ENCODE measurements at places on chromosomes 4 and X.

DNA sequence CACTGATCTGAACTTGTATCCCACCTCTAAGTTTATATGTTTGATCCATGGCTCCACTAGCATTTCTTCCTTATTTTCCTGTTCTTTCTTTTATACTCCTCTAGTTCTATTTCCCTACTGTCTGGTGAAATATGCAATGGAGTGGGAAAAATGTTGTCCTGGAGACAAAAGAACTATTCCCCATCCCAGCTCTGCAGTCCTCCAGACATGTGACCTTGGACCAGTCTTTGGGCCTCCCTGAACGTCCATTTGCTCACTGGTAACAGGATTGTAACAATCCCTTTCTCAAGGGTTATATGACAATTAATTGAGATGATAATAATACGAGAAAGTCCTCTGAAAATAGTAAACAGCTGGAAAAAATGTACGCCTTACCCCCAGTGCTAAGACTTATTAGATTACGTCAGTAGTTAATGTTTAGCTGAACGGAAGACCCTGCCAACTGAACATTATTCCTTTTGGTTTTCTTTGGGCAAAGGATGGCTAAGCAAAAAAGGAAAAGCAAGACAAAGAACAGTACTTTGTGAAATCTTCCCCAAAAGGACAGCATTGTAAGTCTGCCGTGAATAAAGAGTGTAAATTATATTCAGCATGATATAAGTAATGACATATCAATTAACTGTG, 302.3 kb upstream of the PPARGC1A start:
- DNase-seq: no peak

DNA sequence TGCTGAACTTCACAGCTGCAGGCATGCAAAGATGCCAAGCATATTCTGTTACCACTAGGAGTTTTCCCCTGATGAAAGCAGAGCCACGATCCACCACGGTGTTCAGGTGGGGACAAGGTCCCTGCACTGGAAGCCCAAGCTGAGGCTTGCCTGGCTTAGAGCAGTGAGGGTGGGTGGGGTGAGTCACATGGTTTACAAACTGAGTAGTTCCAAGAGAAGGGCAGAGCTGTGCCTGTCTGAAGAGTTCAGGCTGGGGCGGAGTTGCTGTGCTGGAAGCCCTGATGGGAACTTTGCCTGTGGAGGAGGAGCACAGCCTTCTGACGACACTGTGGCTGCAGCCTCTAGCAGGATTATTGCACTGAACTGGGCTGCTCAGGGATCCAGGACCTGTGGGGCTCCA, 45.5 kb downstream of the FAM9B start:
- peak; percentile 9 for DNase-seq

DNA sequence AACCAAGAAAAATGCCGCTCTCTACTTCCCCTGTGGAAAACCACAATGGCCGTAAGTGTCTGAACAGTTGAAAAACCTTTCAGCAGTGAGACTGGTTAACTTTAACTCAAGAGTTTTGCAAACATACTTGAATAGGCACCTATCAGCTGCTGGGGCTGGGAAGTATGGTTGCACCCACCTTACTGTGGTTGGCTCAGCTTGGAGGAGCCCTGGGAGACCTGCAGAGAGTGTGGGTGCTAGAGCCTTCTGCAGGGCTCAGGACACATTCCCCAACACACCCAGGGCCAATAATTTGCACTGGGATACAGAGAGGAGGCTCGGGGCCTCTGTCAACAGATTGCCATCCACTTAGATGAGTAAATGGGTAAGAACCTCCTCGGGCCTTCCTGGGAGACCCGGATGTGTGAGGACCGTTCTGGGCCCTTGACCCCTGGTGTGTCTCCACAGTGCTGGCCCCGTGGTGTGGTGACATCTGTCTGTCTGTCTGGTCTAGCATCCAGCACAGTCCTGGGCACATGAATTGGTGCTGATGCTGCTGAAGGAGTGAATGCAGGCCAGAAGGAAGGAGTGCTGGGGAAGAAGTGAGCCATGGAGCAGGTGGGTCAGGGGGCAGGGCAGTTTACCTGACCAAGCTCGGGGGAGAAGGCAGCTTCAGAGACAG, 46.5 kb downstream of the MAGEA1 start:
- DNase-seq: no peak

DNA sequence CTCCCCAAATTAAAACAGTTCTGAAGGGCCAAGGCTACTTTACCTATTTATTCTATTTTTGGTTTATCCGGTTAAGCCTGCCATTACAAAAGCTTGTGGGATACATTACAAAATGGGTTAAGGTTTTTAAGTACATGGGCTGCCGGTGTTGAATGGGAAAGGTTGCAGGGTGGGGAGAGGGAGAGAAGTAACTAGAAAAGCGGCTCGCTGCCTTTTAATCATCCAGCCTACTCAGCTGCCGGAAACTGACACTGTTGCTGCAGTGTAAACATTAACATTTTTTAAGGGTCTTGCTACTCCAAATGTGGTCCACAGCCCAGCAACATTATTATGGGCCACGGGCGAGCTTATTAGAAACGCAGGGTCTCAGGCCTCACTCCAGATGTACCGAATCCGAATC, 1.5 kb upstream of the IL1RAPL1 start:
- DNase-seq: no peak

- no peak for DNase-seq
Measured at GRCh38 chrX:27399146-27399456, 64.0 kb downstream of the PPP4R3C start.

DNA sequence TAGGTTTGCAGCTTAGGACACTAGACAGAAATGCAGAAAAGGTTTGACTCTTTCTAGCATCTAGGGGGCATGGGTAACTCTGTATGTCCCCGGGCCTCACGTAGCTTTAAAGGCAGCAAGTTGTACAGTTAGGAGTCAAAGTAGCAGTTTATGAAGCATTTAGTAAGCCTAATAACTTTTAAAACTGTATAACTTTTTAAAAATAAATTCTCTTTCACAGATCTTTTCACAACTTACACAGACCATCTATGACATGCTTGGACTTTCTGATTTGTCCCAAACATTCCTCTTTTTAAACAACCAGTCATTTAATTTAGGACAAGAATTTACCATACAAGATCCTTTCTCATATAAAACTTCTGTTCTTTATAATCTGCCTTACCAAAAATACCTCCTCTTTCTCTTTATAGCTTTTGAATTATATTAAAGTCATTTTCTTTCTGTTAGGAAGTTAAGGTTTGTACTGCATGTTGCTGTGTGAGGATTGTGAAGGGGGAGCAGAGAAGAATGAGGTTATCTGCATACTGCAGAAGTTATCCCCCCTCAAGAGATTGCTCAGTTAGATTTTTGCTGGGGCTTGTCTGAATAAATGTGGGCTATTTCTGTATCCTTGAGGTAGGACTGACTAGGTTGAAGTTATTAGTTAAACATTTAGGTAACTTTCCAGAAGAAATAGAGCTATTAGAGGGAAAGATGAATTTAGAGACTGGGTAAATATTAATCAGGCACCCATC, 94.3 kb downstream of the CPE start:
- DNase-seq: no peak
